Suprapubic skin (tissue), 4 donors: ENCODE measurements at places on chromosomes 11 and 22.
A peak's percentile ranks its signal among the peaks of the same experiment; 100 is the strongest.

DNA sequence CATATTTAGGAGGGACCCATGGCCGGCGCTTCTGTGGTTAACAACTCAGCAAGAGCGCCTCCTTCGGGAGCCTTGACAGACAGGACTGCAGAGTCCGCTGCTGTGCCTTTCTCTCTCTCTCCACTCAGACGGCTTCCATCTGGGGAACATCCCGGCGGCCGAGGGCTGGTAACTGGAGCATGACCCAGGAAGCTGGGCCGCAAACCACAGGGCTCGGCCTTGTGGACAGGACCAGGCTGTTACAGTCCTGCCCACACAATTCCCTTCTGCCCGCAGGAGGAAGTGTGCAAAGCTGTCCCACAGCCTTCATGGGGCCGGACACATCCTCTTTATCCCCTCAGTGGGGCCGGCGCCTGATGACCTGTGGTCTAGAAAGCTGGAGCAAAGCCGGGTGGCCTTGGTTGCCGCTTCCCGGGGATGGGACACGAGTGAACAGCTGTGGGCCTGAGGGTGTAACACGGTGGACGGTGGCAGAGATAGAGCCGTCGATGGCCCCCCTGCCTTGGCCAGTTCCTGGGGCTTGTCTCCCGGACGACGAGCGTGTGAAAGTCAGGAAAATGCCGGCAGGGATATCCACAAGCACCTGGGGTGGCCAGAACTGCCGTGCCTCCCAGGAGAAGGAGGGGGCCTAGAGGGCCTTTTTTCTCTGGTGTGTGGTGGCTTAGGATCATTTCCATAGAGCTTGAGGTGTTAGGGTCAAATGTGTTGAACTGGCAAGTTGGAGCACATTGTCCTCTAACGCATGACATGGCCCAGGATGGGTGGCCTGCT is 50.1 kb downstream of the FBLN1 start:
- peak overlapping the region; percentile 91 for H3K27ac ChIP-seq
- no peak for DNase-seq
- H3K4me1 ChIP-seq: peaks cover 65% of the 10 kb centered on the region
- H3K36me3 ChIP-seq: peaks cover 16% of the 10 kb centered on the region
- H3K4me3 ChIP-seq: no peak overlapping the region
- no peaks in the 10 kb centered on the region for H3K27me3 ChIP-seq

- H3K4me1 ChIP-seq: no peaks in the 10 kb centered on the region
- no peaks in the 10 kb centered on the region for H3K27me3 ChIP-seq
- no peak for DNase-seq
- H3K27ac ChIP-seq: no peak overlapping the region
- no peak overlapping the region for H3K4me3 ChIP-seq
- peaks cover 91% of the 10 kb centered on the region for H3K36me3 ChIP-seq
Observed at GRCh38 chr22:21970800-21971617, 11.6 kb downstream of the TOP3B start.

GRCh38 chr11:65932558-65932919 is 12.7 kb upstream of the TSGA10IP start:
- no peak overlapping the region for H3K4me3 ChIP-seq
- H3K27me3 ChIP-seq: no peaks in the 10 kb centered on the region
- no peaks in the 10 kb centered on the region for H3K4me1 ChIP-seq
- no peaks in the 10 kb centered on the region for H3K36me3 ChIP-seq
- no peak for DNase-seq

GRCh38 chr22:32776802-32777201 is 24.7 kb upstream of the TIMP3 start:
- DNase-seq: no peak
- H3K36me3 ChIP-seq: no peaks in the 10 kb centered on the region
- H3K4me3 ChIP-seq: no peak overlapping the region
- H3K4me1 ChIP-seq: peaks cover 4% of the 10 kb centered on the region
- no peak overlapping the region for H3K27ac ChIP-seq
- no peaks in the 10 kb centered on the region for H3K27me3 ChIP-seq

GRCh38 chr11:47056261-47056915 is 119.8 kb downstream of the CSTPP1 start:
- no peaks in the 10 kb centered on the region for H3K36me3 ChIP-seq
- no peak overlapping the region for H3K27ac ChIP-seq
- H3K4me3 ChIP-seq: no peak overlapping the region
- no peak for DNase-seq
- H3K4me1 ChIP-seq: peaks cover 6% of the 10 kb centered on the region
- no peaks in the 10 kb centered on the region for H3K27me3 ChIP-seq
